ENCODE measurements at places on chromosomes 5 and 9. TPM values are rescaled to one million over a fixed set of nuclear protein-coding genes. Genes with fewer than 3 reads are reported as not detected.

DNA sequence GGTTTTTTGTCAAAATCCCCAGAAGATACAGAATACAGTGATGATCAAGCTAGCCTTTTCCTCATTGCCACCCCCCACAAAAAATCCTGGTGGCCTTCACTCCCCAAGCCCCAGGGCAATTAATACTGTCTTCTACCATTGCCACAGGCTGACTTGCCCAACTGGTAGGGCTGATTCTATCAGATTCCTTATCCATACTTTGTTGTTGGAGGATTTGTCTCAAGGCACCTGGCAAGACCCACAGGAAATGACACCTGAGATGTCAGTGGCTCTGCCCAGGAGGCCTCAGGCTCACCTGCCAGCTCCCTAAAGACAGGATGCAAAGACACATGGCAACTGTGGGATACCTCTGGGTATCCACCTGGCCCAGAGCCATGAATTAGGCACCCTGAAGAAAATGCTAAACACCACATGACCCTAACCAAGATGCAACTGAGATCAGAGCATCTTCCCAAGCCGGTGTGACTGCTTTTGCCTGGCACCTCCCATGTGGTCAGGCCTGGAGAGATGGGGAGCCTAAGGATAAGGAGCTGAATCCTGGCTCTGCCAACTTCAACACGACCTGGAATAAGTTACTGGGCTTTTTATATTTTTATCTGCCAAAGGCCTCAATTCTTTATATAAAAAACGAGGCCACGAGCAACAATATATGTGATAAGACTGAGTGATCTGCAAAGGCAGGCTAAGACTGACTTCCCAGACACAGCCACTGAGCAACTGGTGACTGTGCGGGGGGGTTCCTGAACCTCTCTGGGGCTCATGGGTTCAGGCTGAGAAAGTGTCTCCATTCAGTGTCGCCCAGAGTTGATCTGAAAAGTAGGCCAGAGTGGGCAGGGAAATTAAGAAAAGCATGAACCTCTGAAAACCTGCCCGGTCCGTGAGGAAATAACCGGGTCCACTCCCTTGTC is 944 bp downstream of the ATOX1 start:
- H3K4me1 ChIP-seq, result peaks cover 12% of the 10 kb centered on the region
- DNase-seq, result no peak
- peak overlapping the region; percentile 38 for H3K27ac ChIP-seq
- H3K4me3 ChIP-seq, result peak overlapping the region; percentile 98
- H3K27me3 ChIP-seq, result no peaks in the 10 kb centered on the region

DNA sequence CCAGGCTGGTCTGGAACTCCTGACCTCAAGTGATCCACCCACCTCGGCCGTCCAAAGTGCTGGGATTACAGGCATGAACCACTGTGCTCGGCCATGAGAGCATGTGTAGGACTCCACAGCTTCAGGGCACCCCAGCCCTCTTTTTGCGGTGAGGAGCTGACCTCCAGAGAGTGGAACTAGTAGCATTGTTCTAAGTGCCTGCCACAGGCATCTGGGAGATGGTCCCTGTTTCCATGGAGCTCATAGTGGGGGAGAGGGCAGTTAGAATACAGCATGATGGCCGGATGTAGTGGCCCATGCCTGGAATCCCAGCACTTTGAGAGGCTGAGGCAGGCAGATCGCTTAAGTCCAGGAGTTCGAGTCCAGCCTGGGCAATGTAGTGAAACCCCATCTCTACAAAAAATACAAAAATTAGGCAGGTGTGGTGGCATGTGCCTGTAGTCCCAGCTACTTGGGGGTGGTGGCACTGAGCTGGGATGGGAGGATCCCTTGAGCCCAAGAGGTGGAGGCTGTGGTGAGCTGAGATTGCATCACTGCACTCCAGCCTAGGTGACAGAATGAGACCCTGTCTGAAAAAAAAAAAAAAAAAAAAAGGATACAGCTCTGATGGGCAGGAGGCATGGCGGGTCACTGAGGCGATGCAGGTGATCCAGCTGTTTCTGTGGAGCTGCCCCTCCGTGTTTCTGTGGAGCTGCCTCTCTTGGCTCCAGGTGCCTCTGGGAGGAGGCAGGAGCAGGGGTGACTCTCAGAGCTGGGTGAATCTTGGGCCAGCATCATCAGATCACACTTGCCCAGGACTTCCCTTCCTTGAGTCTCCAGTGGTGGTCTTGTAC is 4.2 kb downstream of the ASS1 start:
- no peak for DNase-seq
- H3K36me3 ChIP-seq, result no peaks in the 10 kb centered on the region
- H3K4me3 ChIP-seq, result no peak overlapping the region
- no peaks in the 10 kb centered on the region for H3K27me3 ChIP-seq
- H3K27ac ChIP-seq, result no peak overlapping the region

- DNase-seq, result peak; percentile 93
- H3K36me3 ChIP-seq, result no peaks in the 10 kb centered on the region
- peaks cover 70% of the 10 kb centered on the region for H3K4me1 ChIP-seq
Measured at GRCh38 chr9:129334105-129334935, 156.3 kb upstream of the IER5L start.

Gene TAF11L5
- total RNA-seq, result not detected

DNA sequence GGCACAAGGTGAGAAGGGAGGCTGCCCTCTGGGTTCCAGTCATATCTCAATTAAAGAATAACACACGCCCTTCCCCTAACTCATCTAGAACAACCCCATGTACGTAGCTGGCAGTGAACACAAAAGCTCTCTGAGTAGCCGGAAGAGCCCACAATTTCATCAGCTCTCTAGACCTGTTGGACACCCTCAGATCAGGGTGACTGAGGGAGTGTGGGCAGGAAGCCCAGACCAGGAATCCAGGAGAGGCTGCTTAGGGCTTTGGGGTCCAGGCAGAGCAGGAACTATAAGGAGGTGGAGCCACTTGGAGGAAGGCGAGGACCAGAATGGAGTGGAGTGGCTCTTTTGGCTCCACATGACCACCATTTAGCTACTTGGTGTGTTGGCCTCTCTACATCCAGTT is 237.4 kb downstream of the NR3C1 start:
- H3K27ac ChIP-seq, result no peak overlapping the region
- no peaks in the 10 kb centered on the region for H3K36me3 ChIP-seq
- H3K4me1 ChIP-seq, result no peaks in the 10 kb centered on the region
- no peaks in the 10 kb centered on the region for H3K27me3 ChIP-seq
- H3K4me3 ChIP-seq, result no peak overlapping the region

Gene PCDHB7
- not detected for total RNA-seq

Gene SEMA6A
- 6.7 TPM for total RNA-seq

GRCh38 chr5:43422143-43422542 is 10.0 kb upstream of the CCL28 start:
- no peak overlapping the region for H3K27ac ChIP-seq
- H3K4me1 ChIP-seq, result peaks cover 10% of the 10 kb centered on the region
- H3K27me3 ChIP-seq, result no peaks in the 10 kb centered on the region
- no peak for DNase-seq

Gene OCLN
- total RNA-seq, result 56.7 TPM

- H3K36me3 ChIP-seq, result no peaks in the 10 kb centered on the region
- H3K27ac ChIP-seq, result no peak overlapping the region
- DNase-seq, result no peak
- H3K4me1 ChIP-seq, result no peaks in the 10 kb centered on the region
- no peaks in the 10 kb centered on the region for H3K27me3 ChIP-seq
- H3K4me3 ChIP-seq, result no peak overlapping the region
Measured at GRCh38 chr9:133825555-133826218, 87.5 kb upstream of the SARDH start.

Gene MEIKIN
- total RNA-seq, result not detected

GRCh38 chr9:109816490-109816889 is 36.5 kb downstream of the PALM2AKAP2 start:
- no peaks in the 10 kb centered on the region for H3K27me3 ChIP-seq
- H3K27ac ChIP-seq, result no peak overlapping the region
- no peak overlapping the region for H3K4me3 ChIP-seq

GRCh38 chr9:91382298-91382697 is 20.6 kb upstream of the AUH start:
- H3K27ac ChIP-seq, result no peak overlapping the region
- no peak for DNase-seq
- H3K4me1 ChIP-seq, result no peaks in the 10 kb centered on the region
- H3K4me3 ChIP-seq, result no peak overlapping the region

GRCh38 chr9:128286440-128286839 is 10.4 kb downstream of the SWI5 start:
- no peaks in the 10 kb centered on the region for H3K36me3 ChIP-seq
- H3K4me3 ChIP-seq, result no peak overlapping the region
- H3K4me1 ChIP-seq, result no peaks in the 10 kb centered on the region
- no peak overlapping the region for H3K27ac ChIP-seq
- DNase-seq, result no peak
- H3K27me3 ChIP-seq, result no peaks in the 10 kb centered on the region

DNA sequence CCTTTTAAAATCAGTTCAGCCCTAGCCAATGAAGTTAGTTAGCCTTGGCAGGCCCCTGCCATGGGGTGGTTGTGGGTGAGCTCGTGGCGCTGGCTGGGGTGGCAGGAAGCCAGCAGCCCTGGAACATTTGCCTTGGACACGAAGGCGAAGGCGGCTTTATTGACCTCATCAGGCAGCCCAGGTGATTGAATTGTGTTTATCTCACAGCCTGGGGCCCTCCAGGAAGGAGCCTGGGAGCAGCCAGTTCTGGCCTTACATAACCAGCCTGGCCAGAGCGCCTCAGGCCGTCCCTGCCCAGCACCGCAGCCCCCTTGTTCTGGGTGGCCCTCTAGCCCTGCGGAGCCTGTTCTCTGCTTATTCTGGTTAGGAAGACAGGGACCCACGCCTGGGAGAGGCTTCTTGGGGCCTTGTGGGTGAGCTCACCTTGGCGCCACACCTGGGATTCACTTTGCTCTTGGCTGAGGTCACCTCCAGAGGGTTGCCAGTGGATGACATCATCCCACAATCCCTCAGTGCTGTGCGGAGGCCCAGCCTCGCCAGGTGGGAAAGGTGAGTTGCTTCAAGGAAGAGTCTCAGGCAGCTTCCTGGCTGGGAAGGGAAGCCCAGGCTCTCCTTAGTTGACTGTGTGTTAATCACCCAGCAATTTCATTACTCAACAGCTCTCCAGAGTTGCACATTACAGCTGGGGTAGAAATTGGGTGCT is 54.4 kb upstream of the RPL26L1 start:
- peaks cover 12% of the 10 kb centered on the region for H3K4me1 ChIP-seq
- H3K27me3 ChIP-seq, result no peaks in the 10 kb centered on the region
- no peaks in the 10 kb centered on the region for H3K36me3 ChIP-seq
- DNase-seq, result peak; percentile 48
- H3K27ac ChIP-seq, result peak overlapping the region; percentile 23
- no peak overlapping the region for H3K4me3 ChIP-seq

GRCh38 chr5:138370537-138370936 is 18.1 kb downstream of the KDM3B start:
- H3K36me3 ChIP-seq, result peaks cover 5% of the 10 kb centered on the region
- no peak overlapping the region for H3K4me3 ChIP-seq
- no peak for DNase-seq

- no peak overlapping the region for H3K27ac ChIP-seq
- H3K36me3 ChIP-seq, result no peaks in the 10 kb centered on the region
- no peak overlapping the region for H3K4me3 ChIP-seq
- no peaks in the 10 kb centered on the region for H3K27me3 ChIP-seq
- no peaks in the 10 kb centered on the region for H3K4me1 ChIP-seq
- no peak for DNase-seq
Measured at GRCh38 chr5:143177263-143177983, 226.1 kb downstream of the NR3C1 start.

Gene TLX3
- 4.6 TPM for total RNA-seq

- no peaks in the 10 kb centered on the region for H3K36me3 ChIP-seq
- H3K4me1 ChIP-seq, result no peaks in the 10 kb centered on the region
- no peak overlapping the region for H3K27ac ChIP-seq
- H3K4me3 ChIP-seq, result no peak overlapping the region
- H3K27me3 ChIP-seq, result no peaks in the 10 kb centered on the region
Measured at GRCh38 chr5:53116597-53116996, 7.0 kb upstream of the MOCS2 start.

Gene SLC45A2
- not detected for total RNA-seq

Gene OBP2B
- total RNA-seq, result not detected

Gene AGXT2
- total RNA-seq, result not detected

GRCh38 chr9:134661791-134662142 is 20.2 kb downstream of the COL5A1 start:
- no peak overlapping the region for H3K4me3 ChIP-seq
- H3K27me3 ChIP-seq, result no peaks in the 10 kb centered on the region
- H3K4me1 ChIP-seq, result no peaks in the 10 kb centered on the region
- H3K36me3 ChIP-seq, result no peaks in the 10 kb centered on the region
- no peak for DNase-seq
- H3K27ac ChIP-seq, result no peak overlapping the region

- DNase-seq, result no peak
- H3K4me3 ChIP-seq, result no peak overlapping the region
- H3K4me1 ChIP-seq, result no peaks in the 10 kb centered on the region
- H3K27ac ChIP-seq, result no peak overlapping the region
Measured at GRCh38 chr9:133104718-133105460, 16.2 kb downstream of the RALGDS start.

GRCh38 chr9:99192786-99193465 is 28.8 kb downstream of the ALG2 start:
- no peak overlapping the region for H3K4me3 ChIP-seq
- no peak overlapping the region for H3K27ac ChIP-seq
- H3K27me3 ChIP-seq, result peaks cover 8% of the 10 kb centered on the region
- DNase-seq, result no peak

Gene NEUROG1
- total RNA-seq, result not detected

Gene TRIM7
- total RNA-seq, result 30.2 TPM

Gene PCDHA7
- not detected for total RNA-seq

- peaks cover 6% of the 10 kb centered on the region for H3K4me1 ChIP-seq
- no peaks in the 10 kb centered on the region for H3K27me3 ChIP-seq
- no peak for DNase-seq
Measured at GRCh38 chr5:134968055-134968454, 348 bp downstream of the CATSPER3 start.

- no peak overlapping the region for H3K4me3 ChIP-seq
- no peak overlapping the region for H3K27ac ChIP-seq
- peaks cover 4% of the 10 kb centered on the region for H3K4me1 ChIP-seq
- no peak for DNase-seq
Measured at GRCh38 chr5:171840711-171841522, 55.3 kb downstream of the SMIM23 start.

GRCh38 chr5:180129291-180130190 is 58.0 kb upstream of the RNF130 start:
- no peak for DNase-seq
- H3K36me3 ChIP-seq, result no peaks in the 10 kb centered on the region
- no peaks in the 10 kb centered on the region for H3K27me3 ChIP-seq
- no peak overlapping the region for H3K4me3 ChIP-seq

Gene AFAP1L1
- 4.3 TPM for total RNA-seq

DNA sequence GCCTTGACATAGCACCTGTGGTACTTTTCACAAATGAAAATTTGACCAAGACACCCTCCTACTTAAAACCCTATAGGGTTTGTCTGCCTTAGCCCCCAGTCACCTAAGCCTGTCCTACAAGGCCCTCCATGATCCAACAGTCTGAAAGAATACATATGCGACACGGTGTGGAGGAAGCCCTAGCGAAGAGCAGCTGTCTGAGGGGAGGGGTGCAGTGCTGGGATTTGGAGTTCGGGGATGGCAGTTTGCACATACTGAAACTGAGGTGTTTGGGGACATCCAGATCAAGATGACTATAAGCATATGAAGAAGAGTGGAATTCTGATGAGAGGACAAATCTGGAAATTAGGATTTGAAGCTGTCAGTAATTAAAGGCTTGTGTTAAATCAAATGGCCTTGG is 7.2 kb upstream of the MYORG start:
- H3K4me1 ChIP-seq, result peaks cover 25% of the 10 kb centered on the region
- DNase-seq, result no peak
- no peak overlapping the region for H3K27ac ChIP-seq
- no peaks in the 10 kb centered on the region for H3K27me3 ChIP-seq
- H3K4me3 ChIP-seq, result no peak overlapping the region
- no peaks in the 10 kb centered on the region for H3K36me3 ChIP-seq

Gene SAXO1
- not detected for total RNA-seq

Gene HTR1A
- total RNA-seq, result not detected

Gene FCHO2
- 18.7 TPM for total RNA-seq

Gene GRXCR2
- total RNA-seq, result not detected
